Stimulated activated CD8-positive, alpha-beta memory T cell treated with anti-CD3 and anti-CD28 coated beads, Interleukin-15, amount 100 ng/mL, for 1 hour (primary cell): ENCODE measurements at places on chromosomes 7 and 10.

- no peak for DNase-seq
Observed at GRCh38 chr10:3074145-3074665, 6.9 kb downstream of the PFKP start.

DNA sequence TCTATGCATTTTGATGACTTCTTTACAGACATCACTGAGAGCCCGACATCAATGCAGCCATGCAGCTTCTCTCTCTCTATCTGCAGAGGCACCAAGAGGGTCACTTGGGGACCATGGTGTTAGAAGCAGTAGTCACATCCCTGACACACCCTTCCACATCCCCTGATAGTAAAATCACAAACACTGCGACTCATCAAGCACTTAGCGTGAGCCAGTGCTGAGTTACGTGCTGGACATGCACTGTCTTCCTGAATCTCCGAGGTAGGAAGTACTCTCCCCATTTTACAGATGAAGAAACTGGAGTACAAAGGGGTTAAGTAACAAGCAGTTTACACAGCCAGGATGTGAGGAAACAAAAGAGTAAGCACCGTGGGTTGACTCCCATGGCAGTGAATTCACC is 109.2 kb downstream of the OSBPL3 start:
- no peak for DNase-seq

DNA sequence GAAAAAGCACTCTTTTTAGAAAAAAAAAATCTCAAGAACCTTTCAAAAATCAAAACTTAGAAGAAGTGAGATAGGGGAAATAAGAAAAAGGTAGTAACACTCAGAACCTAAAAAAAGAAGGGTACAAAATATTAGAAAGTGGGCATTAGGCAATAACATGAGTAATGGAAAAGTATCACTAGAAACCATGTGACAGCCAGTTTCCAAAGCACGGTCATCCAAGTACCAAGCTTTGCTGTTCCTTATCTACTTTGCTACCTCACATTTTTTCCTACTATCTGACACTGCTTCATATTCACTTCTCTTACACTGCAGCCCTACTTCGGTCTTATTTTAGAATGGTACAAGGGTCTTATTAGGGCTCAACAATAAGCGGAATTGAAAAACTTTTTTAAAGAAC is 30.3 kb downstream of the IMMP2L start:
- no peak for DNase-seq

GRCh38 chr10:35356725-35357092 is 20.4 kb downstream of the CCNY start:
- no peak for DNase-seq

DNA sequence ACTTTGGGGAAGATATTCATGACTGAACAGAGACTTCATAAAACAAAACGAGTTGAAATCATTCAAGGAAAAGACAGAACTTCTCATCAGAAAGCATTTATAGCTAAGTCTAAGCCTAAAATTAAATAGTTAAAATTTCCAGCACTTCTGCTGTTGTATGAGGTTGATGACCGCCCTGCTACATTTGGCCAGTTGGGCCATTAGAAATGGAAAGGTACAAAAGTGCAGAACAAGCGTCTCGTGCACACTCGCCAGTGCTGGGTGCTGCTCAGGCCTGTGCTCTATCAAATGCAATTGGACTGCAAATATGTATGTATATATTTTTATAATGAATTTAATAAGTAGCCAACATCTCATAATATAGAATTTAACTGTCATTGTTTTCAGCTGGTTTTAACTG is 34.4 kb upstream of the RNF32 start:
- no peak for DNase-seq

DNA sequence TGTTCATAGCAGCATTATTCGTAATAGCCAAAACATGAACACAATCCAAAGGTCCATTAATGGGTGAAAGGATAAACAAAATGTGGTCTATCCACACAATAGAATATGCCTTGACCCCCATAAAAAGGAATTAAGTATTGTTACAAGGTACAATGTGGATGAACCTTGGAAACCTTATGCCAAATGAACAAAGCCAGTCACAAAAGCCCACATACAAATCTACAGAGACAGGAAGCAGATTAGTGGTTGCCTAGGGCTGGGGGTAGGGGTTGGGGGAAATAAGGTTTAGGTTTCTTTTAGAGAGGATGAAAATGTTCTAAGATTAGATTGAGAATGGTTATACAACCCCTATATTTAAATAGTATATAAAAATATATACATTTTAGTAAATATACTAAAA is 34.8 kb downstream of the PIP4K2A start:
- no peak for DNase-seq

DNA sequence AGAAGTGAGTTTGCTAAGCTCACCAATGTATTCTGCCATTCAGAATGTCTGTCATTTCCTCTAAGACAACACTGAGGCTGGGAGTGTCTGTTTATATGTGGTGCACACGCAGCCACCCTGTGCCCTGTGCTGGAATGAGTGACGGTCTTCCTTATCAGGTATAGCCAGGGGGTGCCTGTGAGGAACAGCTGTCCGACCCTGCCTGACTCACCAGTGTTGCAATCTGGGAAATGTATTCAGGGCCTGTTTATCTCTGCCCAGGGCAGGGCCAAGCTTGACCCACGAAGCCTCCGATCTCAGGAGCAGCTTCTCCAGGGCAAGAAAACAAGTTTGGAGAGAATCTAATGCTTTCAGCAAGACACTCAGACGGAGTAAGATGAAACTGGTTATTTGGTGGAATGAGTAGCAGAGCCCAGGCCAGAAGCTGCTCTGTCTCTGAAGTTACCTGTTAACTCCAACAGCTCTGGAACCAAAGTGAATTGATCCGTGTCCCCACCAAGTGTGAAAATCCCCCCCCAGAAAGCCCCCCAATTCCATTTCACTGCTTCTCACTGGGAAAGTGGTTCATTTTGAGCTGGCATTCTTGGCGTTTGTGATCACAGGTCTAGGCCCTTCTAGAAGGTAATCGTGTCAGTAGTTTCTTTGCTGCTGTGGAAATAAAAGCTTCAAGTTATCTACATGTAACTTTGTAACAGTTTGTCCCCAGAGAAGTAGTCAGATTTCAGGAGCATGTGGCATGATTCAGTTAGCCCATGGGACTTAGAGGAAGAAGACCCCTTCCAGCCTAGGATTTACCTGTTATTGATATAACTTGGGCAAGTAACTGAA is 6.1 kb upstream of the UBE2H start:
- no peak for DNase-seq

DNA sequence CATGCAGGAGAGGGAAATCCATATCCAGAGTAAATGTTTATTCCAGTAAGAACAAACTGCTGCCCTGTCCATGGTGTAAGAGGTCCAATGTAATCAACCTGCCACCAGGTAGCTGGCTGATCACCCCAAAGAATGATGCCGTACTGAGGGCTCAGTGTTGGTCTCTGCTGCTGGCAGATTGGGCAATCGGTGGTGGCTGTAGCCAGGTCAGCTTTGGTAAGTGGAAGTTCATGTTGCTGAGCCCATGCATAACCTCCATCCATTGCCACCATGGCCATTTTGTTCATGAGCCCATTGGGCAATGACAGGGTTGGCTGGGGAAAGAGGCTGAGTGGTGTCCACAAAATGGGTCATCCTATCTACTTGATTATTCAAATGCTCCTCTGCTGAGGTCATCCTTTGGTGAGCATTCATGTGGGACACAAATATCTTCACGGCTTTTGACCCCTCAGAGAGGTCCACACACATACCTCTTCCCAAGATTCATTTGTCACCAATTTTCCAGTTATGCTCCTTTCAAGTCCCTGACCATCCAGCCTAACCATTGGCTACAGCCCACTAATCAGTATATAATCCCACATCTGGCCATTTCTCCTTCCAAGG is 23.3 kb upstream of the PAPSS2 start:
- no peak for DNase-seq

DNA sequence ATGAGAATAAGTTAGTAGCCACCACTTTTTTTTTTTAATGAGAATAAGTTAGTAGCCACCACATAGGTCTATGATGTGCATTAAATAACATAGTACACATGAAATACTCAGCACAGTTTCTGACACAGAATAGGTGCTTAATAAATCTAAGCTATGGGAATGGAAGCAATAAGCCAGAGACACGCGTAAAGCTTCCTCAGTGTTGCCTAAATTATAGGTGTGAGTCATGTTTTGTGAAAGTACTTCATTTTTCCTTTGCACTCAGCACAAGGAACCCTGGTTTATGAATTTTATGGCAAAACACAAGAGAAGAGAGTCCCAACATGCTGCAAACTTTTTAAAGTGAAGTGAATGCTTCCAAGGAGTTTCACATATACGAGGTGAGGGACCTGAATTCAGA is 267.4 kb downstream of the RNLS start:
- no peak for DNase-seq
